Esophagus mucosa (tissue), 1 donor: ENCODE measurements at places on chromosomes 1 and 21. TPM values are rescaled to one million over a fixed set of nuclear protein-coding genes. Genes with fewer than 3 reads are reported as not detected.
A peak's percentile ranks its signal among the peaks of the same experiment; 100 is the strongest.

DNA sequence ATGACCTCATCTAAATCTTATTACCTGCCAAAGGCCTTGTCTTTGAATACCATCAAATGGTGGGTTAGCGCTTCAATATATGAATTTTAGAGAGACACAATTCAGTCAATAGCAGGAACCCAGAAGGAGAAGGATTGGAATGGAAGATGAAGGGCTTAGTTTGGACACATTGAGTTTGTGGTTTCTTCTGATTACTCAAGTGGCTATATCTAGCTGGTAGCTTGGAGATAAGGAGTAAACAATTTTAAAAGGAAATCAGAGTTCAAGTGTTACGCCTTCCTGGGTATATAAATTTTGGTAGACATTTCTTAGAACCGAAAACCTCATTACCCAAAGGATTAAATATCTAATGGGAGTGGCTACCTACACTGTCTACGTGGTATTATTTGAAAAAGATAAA, 80.2 kb downstream of the RGS2 start:
- ATAC-seq = no peak

- no peak for ATAC-seq
Measured at GRCh38 chr1:101243751-101244150, 6.9 kb downstream of the S1PR1 start.

The KLHL21 gene
- 26.6 TPM for total RNA-seq

The VWA1 gene
- total RNA-seq = 29.4 TPM

The DNM3 gene
- total RNA-seq = 1.6 TPM

The EIF3I gene
- total RNA-seq = 175 TPM

The SGIP1 gene
- total RNA-seq = 1.4 TPM

The GBP2 gene
- total RNA-seq = 15.9 TPM

GRCh38 chr1:89633800-89634625, 1.1 kb downstream of the LRRC8C start:
- no peak for ATAC-seq

DNA sequence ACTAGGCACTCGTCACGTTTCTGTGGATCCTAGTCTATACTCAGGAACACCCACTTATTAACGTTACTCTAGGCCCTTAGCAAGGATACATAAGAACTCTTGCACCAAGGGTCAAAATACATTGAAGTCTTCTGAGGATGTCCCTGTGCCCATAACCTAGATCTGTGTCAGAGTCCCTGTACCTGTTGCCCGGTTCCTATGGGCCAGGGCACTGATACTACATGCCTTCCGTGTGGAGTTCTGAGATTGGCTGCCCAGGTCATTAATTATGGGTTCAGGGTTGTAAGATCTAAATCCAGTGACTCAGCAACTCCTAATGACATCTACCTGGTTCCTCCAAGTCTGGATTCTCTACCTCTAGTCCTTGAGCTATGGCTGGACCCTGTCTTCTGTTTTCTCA, 69.5 kb downstream of the GPR137B start:
- no peak for ATAC-seq

DNA sequence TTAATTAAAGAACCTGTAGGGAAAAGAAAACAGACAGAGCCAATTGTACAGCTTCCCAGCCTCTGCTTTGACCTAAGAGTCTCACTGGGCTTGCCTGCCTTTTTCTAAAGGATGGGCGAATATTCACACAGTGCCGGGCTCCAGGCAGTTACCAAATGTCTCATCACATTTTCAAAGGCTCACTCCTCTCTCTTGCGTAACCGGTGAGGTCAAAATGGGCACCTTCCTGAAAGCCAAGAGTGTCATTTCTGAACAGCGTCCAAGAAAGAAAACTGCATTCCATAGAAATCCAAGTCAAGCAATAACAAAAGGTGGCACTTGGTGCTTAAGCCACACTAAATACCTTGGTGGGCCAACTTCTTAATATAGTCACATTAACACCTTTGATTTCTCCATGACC, 710 bp upstream of the PALMD start:
- peak; percentile 83 for ATAC-seq

The DISC1 gene
- total RNA-seq = 2.4 TPM

GRCh38 chr1:19179597-19180264, 30.3 kb downstream of the UBR4 start:
- no peak for ATAC-seq

DNA sequence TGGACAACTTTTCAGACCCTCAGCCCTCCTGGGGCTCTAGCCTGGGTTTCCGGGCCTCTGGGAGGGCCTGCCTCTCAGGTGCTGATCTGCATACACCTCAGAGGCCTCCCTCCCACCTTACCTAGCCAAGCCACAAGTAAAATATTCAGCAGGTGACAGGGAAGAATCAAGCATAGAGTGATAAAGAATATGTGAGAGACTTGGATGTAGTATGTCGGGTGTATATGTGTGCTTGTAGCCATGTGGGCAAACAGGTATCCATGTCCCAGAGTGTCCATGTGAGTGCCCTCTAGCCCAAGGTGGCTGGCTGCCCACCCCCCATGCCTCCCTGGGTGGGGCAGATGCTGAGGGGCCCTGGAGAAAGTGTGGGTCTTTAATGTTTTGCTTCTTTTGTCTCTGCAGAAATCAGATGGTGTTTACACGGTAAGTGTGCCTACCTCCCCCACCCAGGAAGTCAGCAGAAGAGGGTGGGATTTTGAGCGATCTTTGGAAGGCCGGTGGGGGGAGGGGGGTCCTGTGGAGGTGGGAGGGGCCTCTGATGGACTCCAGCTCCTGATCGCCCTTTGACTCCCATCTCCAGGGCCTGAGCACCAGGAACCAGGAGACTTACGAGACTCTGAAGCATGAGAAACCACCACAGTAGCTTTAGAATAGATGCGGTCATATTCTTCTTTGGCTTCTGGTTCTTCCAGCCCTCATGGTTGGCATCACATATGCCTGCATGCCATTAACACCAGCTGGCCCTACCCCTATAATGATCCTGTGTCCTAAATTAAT, 3.4 kb downstream of the FCER1G start:
- no peak for ATAC-seq

DNA sequence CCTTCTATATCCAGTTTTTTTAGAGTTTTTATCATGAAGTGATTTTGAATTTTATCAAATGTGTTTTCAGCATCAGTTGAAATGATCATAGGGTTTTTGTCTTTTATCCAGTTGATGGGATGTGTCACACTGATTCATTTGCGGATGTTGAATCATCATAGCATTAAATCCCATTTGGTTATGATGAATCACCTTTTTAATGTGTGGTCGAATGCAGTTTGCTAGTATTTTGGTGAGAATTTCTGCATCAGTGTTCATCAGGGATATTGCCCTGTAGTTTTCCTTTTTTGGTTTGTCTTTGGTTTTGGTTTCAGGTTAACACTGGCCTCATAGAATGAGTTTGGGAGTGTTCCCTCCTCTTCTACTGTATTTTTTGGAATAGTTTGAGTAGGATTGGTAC, 80.3 kb downstream of the DIRAS3 start:
- peak; percentile 80 for ATAC-seq

The ZRANB2 gene
- 30.7 TPM for total RNA-seq

GRCh38 chr21:32137266-32137665, 141.6 kb downstream of the MIS18A start:
- no peak for ATAC-seq

GRCh38 chr21:43289966-43290365, 121.2 kb downstream of the CRYAA start:
- ATAC-seq = no peak

DNA sequence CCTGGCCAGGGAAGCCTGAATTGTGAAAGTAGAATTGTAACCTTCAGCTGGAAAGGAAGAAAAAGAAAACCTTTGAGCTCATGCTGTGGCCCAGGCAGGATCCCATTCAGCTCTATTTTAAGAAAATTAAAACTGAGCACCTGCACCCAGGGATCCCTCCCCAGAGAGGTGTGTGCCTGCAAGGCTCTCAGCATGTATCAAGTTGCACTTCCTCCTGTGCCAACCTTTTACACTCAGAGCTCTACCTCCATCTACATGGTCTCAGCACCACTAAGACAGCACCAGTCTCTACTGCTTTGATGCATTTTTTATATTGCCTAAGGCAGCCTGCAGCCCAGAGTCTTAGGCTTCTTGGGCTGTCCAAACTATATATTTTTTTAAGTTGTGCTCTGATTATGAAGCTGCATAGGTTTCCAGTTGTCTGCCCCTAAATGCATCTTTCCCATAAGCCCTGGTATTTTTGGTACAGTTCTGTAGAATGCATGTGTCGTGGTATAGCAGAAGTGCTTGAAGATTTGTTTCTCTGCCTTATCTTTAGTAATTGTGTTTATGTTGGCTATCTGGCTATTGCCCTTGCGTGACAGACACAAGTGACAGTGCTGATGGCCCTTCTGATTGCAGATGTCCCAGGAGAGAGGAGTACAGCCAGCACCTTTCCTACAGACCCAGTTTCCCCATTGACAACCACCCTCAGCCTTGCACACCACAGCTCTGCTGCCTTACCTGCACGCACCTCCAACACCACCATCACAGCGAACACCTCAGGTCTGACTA, 63.1 kb downstream of the PTPRC start:
- no peak for ATAC-seq

GRCh38 chr1:29628190-29628589, 391.9 kb downstream of the PTPRU start:
- no peak for ATAC-seq

DNA sequence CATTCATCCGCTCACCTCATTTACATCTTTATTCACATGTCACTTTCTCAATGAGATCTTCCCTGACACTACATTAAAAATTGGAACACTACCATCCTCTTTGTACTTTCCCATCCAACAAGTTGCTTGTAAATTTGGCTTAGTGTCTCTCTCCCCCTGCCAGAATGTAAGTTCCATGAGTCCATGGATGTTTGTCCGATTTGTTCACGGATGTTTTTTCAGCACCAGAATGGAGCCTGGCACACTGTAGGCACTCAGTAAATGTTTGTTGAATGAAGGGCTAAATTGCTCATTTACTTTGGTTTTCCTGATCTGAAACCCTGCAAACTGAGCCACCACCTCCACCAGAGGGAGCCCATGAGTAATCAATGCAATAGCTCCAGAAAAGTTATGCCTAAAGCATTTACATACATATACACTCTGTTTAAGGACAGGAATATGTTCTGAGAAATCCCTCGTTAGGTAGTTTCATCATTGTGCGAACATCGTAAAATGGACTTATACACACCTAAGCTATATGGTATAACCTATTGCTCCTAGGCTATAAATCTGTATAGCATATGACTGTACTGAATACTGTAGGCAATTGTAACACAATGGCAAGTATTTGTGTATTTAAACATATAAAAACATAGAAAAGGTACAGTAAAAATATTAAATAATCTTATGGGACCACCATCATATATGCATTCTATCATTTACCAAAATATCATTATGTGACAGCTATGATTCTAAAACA, 2.8 kb upstream of the EYA3 start:
- peak; percentile 37 for ATAC-seq

DNA sequence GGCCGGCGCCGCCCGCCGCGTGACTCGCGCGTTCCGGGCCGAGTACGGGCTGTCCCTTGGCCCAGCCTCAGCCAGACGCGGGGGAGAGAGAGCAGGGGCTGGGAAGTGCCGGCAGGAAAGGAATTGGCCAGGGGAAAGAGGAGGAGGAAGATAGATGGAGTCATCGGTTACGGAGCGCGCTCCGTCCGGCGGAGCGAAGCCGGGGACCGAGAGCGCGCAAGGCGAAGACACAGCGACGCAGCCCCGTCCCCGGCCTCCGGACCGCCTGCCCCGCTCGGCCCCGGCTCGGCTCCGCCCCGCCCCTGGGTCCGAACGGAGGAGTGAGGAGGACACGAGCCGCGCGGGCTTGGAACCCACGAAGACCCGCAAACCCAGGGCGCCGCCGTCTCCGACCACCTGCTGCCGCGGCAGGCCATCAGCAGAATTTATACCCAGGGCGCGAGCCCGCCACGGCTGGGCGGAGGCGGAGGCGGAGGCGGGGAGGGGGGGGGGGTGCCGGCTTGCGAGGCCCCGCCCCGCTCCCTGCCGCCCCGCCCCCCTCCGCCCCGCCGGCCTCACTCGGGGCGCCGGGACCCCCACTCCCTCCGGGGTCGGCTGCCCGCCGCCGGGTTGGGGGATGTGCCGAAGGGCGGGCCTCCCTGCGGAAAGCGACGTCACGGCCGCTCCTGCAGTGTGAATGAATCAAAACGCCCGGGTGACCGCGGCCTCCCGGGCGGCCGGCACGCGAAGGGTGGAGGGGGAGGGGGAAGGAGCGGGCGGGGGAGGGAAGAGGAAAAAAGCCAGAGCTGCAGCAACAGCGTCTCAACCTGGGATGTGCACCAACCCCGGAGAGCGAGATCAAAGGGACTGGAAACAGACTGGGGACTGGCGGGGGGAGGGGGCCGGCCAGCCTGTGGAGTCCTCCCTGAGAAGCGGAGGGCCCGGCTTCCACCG, at the start of gene LHX4:
Gene LHX4 (plus strand): TSS at position 782 of the 933 bp plus-strand sequence. CDS start 266 bp downstream, outside the sequence.
- ATAC-seq = peak; percentile 29

GRCh38 chr1:228457017-228457395, 30.2 kb upstream of the RNF187 start:
- peak; percentile 1 for ATAC-seq

The ZNF695 gene
- 1.6 TPM for total RNA-seq

The LCK gene
- total RNA-seq = 1.00 TPM

GRCh38 chr1:64645735-64646134, 99.1 kb upstream of the RAVER2 start:
- no peak for ATAC-seq

DNA sequence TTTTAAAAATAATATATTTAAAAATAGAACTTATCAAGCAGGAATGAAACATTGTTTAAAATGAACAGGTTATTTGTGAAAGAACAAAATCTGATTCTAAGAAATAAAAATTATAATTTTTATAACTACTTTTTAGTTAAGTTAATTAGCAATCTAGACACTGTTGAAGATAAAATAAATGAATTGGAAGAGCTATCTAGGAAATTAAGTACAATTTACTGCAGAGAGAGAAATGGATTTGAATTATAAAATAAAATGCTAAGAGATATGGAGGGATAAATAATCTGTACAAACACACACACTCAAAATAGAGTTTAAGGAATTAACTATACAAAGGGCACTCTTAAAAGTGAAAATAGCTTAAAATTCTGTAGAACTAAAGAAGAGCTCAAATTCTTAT, 1123.1 kb downstream of the PLA2G4A start:
- no peak for ATAC-seq

DNA sequence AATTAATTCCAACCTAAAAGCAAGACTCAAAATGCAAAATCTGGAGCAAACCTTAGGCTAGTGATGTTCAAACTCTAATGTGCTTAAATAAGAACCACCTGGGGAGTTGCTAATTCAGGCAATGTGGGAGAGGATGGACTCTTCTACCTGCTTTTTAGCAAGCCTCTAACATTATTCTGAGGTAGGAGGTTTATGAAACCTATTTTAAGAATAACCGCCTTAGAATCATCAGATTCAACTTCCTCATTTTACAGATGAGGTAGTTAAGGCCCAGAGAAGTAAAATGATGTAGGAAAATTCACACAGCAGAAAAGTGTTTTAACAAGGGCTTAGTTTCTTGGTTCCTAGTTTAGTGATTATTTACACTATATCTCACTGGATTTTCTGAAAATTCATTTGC, 8.6 kb upstream of the NTNG1 start:
- no peak for ATAC-seq

The CBR1 gene
- 131 TPM for total RNA-seq

The DCDC2B gene
- not detected for total RNA-seq

GRCh38 chr1:207336559-207337467, 15.3 kb downstream of the CD55 start:
- ATAC-seq = peak; percentile 48

The OR2T11 gene
- total RNA-seq = not detected
